ENCODE measurements at places on chromosomes 3 and 15. TPM values are rescaled to one million over a fixed set of nuclear protein-coding genes. Genes with fewer than 3 reads are reported as not detected.

METTL6 gene
- 40.8 TPM for total RNA-seq

TIMP4 gene
- total RNA-seq = 9.8 TPM

PP2D1 gene
- total RNA-seq = not detected

MESP1 gene
- total RNA-seq = 1.3 TPM

TIGIT gene
- total RNA-seq = not detected

STARD9 gene
- 8.3 TPM for total RNA-seq

KIF15 gene
- 3.8 TPM for total RNA-seq

AP3S2 gene
- 69.5 TPM for total RNA-seq

GRCh38 chr3:198081421-198081844, 121.4 kb downstream of the LMLN start:
- H3K4me1 ChIP-seq = peaks cover 2% of the 10 kb centered on the region
- no peak overlapping the region for H3K4me3 ChIP-seq
- H3K27me3 ChIP-seq = peaks cover 10% of the 10 kb centered on the region
- DNase-seq = no peak

GRCh38 chr3:23114432-23114831, 88.7 kb upstream of the UBE2E2 start:
- peak; percentile 36 for DNase-seq
- no peaks in the 10 kb centered on the region for H3K36me3 ChIP-seq
- no peaks in the 10 kb centered on the region for H3K27me3 ChIP-seq
- H3K4me1 ChIP-seq = no peaks in the 10 kb centered on the region

GRCh38 chr3:155891321-155891720, 20.9 kb downstream of the GMPS start:
- H3K4me1 ChIP-seq = peaks cover 2% of the 10 kb centered on the region
- H3K36me3 ChIP-seq = peaks cover 2% of the 10 kb centered on the region

DNA sequence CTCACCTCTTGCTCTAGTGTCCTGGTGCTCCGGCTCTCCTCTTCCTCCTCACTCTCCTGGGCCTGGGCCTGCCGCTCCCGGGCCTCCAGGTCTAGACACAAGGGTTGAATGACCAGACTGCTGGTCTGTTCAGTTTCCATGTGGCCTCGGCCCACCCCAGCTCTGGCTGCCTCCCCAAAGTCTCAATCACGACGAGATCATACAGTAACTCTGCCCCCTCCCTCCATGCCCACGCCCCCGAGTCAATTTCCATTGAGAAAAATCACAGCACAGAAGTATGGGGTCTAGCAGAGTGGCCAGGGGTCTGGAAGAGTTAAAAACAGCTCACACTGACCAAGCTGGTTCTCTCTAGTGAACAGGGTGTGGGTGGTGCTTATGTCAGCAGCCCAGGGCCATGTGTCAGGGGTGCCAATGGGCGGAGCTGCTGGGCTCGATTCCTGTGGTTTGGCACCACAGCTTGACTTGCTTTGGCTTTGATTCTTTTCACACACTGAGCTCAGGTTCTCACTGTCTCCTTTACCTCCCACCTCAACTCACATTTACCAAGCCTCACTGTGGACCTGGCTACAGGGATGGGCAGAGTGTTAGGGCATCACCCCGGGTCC, 6.9 kb downstream of the C15orf62 start:
- peaks cover 5% of the 10 kb centered on the region for H3K4me1 ChIP-seq
- DNase-seq = peak; percentile 54
- peak overlapping the region; percentile 10 for H3K27ac ChIP-seq
- H3K36me3 ChIP-seq = peaks cover 16% of the 10 kb centered on the region
- no peak overlapping the region for H3K4me3 ChIP-seq

GRCh38 chr3:48015431-48016180, 610 bp downstream of the MAP4 start:
- peaks cover 22% of the 10 kb centered on the region for H3K4me1 ChIP-seq
- DNase-seq = peak; percentile 50
- no peaks in the 10 kb centered on the region for H3K27me3 ChIP-seq
- peaks cover 3% of the 10 kb centered on the region for H3K36me3 ChIP-seq
- H3K27ac ChIP-seq = no peak overlapping the region

GRCh38 chr3:135844386-135844785, 121.1 kb upstream of the PPP2R3A start:
- no peaks in the 10 kb centered on the region for H3K36me3 ChIP-seq
- no peaks in the 10 kb centered on the region for H3K27me3 ChIP-seq
- peak; percentile 68 for DNase-seq
- H3K4me3 ChIP-seq = no peak overlapping the region
- no peak overlapping the region for H3K27ac ChIP-seq

- H3K4me1 ChIP-seq = peaks cover 21% of the 10 kb centered on the region
- no peaks in the 10 kb centered on the region for H3K36me3 ChIP-seq
- H3K4me3 ChIP-seq = no peak overlapping the region
- H3K27me3 ChIP-seq = no peaks in the 10 kb centered on the region
- H3K27ac ChIP-seq = peak overlapping the region; percentile 66
Observed at GRCh38 chr3:160474416-160474838, 24.8 kb upstream of the TRIM59 start.

GRCh38 chr3:27880969-27881892, 159.1 kb upstream of the EOMES start:
- no peak overlapping the region for H3K27ac ChIP-seq
- H3K27me3 ChIP-seq = no peaks in the 10 kb centered on the region
- no peak for DNase-seq
- no peaks in the 10 kb centered on the region for H3K36me3 ChIP-seq

DNA sequence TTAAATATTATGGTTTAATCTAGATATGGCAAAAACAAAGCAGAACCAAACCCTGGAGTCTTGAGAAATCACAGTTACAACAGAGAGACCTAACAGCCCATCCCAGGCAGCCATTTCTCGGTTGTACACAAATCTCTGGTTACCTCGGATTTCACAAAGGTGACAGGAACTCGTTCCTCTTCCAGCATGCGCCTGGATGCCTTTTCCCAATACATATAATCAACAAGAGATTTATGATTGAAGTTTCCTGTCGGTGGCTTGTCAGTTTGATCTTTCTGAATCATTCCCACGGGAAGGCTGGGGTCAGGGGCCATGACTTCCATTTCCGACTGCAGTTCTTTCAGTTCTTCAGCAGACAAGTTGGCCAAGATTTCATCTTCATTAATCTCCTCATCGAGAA, 445 bp downstream of the LMOD3 start:
- no peak overlapping the region for H3K4me3 ChIP-seq
- H3K27ac ChIP-seq = no peak overlapping the region
- no peaks in the 10 kb centered on the region for H3K36me3 ChIP-seq
- no peaks in the 10 kb centered on the region for H3K27me3 ChIP-seq

DNA sequence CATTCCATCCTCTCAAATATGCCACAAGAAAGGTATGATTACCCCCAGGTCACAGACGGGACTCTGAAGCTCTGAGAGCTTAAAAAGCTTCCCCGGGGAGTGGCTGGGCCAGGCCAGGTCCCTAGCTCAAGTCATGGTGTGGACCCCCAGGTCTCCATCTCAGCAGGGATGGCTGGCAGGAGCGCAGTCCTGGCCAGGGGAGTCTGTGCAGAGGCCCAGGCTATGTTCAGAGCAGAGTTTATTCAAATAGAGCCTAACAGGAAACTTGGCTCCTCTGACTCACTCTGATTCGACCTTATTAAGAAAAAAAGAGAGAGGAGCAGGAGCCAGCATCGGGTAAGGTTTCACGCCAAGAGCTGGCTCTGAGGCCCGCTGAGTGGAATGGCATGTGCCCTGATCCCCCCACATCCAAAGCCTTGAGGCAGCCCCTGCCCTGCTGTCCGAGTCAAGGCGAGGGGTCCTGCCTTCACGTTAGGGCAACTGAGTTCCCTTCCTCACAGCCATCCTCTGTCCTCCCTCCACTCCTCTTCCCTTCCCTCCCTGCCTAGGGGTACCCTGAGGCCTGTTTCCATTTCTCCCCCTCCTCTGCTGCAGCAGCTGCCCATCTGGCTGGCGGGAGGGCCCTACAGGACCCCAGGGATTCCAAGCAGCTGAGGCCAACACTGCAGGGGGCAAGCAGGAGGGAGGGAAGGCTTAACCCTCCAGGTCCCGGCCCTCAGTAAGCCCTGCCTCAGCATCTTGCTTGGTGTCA, 1.9 kb upstream of the LOXL1 start:
- peaks cover 4% of the 10 kb centered on the region for H3K36me3 ChIP-seq
- H3K4me3 ChIP-seq = no peak overlapping the region
- DNase-seq = peak; percentile 89
- no peaks in the 10 kb centered on the region for H3K27me3 ChIP-seq

DNA sequence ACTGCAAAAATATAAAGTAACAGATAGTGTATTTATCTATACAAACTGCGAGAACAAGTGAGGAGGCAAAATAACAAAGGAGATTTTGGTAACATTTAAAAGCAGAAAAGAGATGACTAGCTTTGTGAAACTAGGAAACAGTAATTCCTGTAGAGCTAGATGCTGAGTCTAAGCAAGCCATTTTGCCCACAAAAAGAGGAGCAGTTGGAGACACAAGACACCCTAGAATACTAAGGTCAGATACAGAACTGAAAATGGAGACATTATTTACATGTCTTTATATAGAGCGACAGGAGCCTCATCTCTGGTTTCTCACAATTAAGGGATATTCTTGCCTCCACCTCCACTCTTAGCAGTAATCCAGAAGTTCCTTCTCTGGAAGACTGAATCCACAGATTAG, 732.4 kb upstream of the GBE1 start:
- no peak for DNase-seq
- H3K27me3 ChIP-seq = no peaks in the 10 kb centered on the region
- H3K27ac ChIP-seq = no peak overlapping the region
- no peaks in the 10 kb centered on the region for H3K4me1 ChIP-seq
- H3K36me3 ChIP-seq = no peaks in the 10 kb centered on the region

DNA sequence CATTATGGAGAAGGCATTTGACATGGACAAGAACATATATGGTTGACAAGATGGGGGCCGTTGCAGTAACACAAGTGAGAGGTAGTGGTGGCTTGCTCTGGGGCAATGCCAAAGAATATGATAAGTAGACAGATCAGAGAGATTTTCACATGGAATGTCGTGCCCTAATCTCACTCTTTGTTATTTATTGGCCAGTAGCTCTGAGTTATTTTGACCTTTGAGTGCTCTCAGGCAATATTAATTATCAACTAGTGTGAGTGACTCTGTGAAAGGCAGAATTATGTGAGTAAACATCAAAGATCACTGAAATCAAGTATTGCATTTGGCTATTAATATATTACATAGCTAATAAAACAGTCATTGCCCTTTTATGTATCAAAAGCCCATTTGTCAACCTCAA, 164.9 kb upstream of the ADAMTS9 start:
- DNase-seq = no peak
- no peaks in the 10 kb centered on the region for H3K27me3 ChIP-seq
- no peak overlapping the region for H3K4me3 ChIP-seq

- H3K4me3 ChIP-seq = no peak overlapping the region
- DNase-seq = peak; percentile 76
- H3K4me1 ChIP-seq = peaks cover 17% of the 10 kb centered on the region
- no peaks in the 10 kb centered on the region for H3K27me3 ChIP-seq
- H3K27ac ChIP-seq = peak overlapping the region; percentile 49
Observed at GRCh38 chr3:105791131-105791530, 77.7 kb downstream of the CBLB start.

GRCh38 chr3:31636694-31637442, 104.1 kb downstream of the STT3B start:
- H3K27me3 ChIP-seq = no peaks in the 10 kb centered on the region
- peaks cover 1% of the 10 kb centered on the region for H3K36me3 ChIP-seq
- no peak for DNase-seq
- no peak overlapping the region for H3K27ac ChIP-seq

DNA sequence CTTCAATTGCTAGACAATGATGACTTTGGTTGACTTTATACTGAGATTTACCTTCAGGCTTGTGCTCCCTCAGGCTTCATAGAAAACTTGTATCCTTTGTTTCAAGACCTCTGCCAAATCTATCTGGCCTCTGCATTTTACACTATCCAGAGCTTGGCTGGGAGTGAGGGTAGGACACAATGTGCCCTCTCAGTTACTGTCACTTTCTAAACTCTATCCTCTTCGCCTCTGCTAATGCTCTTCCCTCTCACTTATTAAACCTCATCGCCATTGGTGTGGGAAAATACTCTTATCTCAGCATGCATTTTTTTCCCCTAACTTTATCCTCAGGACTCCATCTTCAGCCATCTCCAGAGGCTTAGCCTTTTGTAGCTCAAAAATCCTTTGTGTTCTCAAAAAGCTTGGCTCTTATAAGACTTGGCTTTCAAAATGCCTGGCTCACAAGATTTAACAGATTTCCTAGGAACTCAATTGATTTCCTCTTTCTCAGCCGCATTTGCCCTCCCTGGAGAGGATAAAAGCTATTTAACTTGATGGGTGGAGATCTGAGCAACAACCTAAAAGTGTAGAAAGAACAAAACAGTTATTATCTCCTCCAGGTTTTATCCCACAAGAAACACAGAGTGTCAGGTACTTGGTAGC, 28.3 kb downstream of the SUCNR1 start:
- H3K27me3 ChIP-seq = no peaks in the 10 kb centered on the region
- H3K4me1 ChIP-seq = peaks cover 19% of the 10 kb centered on the region

DNA sequence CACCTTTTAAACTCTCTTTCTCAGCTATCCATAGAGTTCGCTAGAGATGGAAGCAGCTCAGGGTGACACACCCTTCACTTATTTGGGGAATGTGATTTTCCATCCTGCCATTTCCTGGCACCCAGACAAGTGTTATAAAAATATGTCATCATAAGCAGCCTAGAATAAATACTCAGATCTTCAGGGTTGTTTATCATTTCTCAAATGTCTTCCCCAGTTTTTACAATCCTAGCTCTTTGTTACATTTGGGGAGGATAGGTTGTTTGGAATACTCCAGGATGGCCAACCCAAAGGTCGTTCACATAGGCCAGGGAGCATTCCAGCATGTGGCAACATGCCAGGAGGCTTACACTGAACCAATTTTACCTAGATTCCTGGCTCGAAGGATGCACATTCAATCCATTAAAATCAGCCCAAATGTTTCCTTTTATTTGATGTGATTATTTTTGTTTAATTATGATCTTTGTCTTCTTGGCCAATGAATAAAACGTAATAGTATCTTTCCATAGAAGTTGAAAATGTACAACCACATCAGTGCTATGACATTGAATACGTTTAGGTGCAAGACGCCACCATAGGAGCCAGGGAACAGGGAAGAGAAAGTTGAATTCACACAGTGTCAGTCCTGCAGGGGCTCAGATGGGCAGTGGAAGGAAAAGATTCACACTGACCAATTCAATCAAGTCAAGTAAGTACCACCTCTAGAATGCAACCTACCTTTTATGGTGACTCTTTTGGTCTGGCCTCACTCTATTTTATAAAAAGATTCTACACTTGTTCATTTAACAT, 537.7 kb upstream of the MDFIC2 start:
- no peak overlapping the region for H3K4me3 ChIP-seq
- DNase-seq = peak; percentile 92
- H3K27me3 ChIP-seq = no peaks in the 10 kb centered on the region
- no peaks in the 10 kb centered on the region for H3K36me3 ChIP-seq
- H3K27ac ChIP-seq = peak overlapping the region; percentile 18

DNA sequence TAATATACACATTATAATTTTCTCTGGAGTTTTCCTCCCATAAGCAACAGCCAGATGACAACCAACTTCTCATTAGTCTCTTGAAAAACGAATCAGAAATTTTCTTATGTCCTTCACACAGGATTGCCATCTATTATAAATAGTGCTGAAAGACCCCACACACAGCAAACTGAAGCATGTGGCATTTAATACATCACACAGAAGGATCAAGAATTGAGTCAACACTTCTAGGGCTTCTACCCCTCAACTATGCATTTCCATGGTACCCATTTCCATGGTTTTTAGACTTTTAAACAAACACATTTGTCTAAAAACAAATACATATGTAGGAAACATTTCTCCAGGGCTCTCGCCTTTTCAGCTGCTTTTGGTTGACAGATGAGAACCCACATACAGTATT, 282.1 kb downstream of the ZBTB20 start:
- H3K4me3 ChIP-seq = no peak overlapping the region
- no peaks in the 10 kb centered on the region for H3K4me1 ChIP-seq
- H3K27ac ChIP-seq = no peak overlapping the region

GRCh38 chr3:117914540-117915100, 1120.0 kb downstream of the IGSF11 start:
- H3K36me3 ChIP-seq = no peaks in the 10 kb centered on the region
- H3K4me1 ChIP-seq = no peaks in the 10 kb centered on the region
- H3K27me3 ChIP-seq = no peaks in the 10 kb centered on the region
- no peak for DNase-seq
- H3K27ac ChIP-seq = no peak overlapping the region
- H3K4me3 ChIP-seq = no peak overlapping the region

Data from fibroblast of lung (primary cell).